AG04450 (cell line): ENCODE measurements at places on chromosomes 6 and 20.

GRCh38 chr6:5083813-5084359 lies 1.3 kb upstream of the PPP1R3G start:
- no peak for DNase-seq

DNA sequence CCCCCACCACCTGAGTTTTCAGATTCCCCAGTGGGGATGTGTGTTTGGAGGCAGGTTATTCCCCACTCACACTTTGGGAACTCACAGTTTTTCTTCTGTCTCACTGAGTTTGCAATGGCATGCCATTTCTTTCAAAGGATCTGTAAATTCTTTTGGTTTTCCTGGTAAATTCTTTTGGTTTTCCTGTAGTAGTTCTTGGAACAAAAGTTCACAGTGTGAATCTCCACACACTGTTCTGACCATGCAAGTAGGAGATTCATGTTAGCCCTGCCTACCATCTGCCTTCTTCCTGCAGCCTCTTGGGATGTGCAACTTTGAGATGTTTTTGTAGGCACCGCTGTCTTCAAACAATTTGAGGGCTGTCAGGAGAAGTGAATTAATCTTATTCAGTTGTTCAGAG lies 165.6 kb upstream of the OGFRL1 start:
- no peak for DNase-seq

- DNase-seq, result no peak
These were observed 21.4 kb downstream of the TTBK1 start for GRCh38 chr6:43264599-43265145.

GRCh38 chr20:1927217-1927616 lies 32.0 kb downstream of the SIRPA start:
- DNase-seq, result no peak

- no peak for DNase-seq
These were observed 80.4 kb upstream of the ZNF184 start for GRCh38 chr6:27553123-27553904.

GRCh38 chr20:39294137-39294725 lies 332.1 kb downstream of the DHX35 start:
- DNase-seq, result no peak

- no peak for DNase-seq
These were observed 210.1 kb upstream of the HDDC2 start for GRCh38 chr6:125511809-125512396.

- DNase-seq, result no peak
These were observed 41.5 kb downstream of the BPIFB4 start for GRCh38 chr20:33120934-33121333.

- DNase-seq, result no peak
These were observed 1053.4 kb upstream of the CITED2 start for GRCh38 chr6:140427842-140428241.

DNA sequence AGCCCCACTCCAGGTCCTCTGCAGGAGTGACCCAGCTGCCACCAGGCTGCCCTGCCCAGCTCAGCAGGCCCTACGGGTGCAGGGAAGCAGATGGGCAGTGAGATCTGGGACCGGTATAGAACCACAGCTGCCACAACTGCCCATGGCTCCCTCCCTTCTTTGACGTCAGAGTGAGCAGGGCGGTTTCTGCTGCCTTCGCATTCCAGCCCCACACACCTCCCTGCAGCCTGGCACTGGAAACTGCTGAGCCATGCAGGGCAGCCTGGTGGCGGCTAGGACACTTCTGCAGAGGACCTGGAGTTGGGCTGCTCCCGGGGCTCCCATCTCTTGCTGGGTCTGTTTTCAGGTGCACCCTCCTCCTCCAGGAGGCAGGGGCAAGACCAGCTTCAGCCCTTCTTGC lies 101.6 kb upstream of the CD93 start:
- no peak for DNase-seq

- DNase-seq, result no peak
These were observed 585 bp downstream of the PSMB9 start for GRCh38 chr6:32854376-32855178.

DNA sequence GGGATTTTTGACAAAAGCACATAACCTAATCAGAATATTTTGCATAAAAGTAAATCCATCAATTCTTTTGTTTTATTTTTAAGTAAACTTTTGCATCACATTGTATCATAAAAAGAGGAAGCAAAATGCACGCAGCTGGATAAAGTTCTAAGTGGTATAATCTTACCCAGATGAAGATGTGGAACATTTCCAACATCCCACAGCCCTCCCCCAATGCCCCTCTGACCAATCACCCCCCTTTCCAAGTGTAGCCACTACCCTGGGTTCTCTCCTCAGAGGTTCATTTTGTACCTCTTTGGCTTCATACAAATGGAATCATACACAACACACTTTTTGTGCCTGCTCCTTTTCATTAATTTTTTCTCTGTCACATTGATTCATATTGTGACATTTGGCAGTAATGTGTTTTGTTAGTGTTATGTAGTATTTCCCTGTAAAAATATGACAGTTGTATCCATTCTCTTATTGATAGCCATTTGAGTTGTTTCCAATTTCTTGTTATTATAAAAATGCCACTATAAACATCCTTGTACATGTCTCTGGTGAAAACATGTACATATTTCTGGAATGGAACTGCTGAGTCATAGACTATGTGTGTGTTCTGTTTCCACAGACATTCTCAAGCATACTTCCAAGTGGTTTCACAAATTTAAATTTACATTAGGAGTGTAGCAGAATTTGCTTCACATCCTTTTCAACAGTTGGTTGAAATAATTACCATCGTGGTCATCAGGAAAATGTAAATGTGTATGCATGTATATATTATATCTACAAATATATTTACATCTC lies 92.9 kb upstream of the SYNDIG1 start:
- peak; percentile 21 for DNase-seq

DNA sequence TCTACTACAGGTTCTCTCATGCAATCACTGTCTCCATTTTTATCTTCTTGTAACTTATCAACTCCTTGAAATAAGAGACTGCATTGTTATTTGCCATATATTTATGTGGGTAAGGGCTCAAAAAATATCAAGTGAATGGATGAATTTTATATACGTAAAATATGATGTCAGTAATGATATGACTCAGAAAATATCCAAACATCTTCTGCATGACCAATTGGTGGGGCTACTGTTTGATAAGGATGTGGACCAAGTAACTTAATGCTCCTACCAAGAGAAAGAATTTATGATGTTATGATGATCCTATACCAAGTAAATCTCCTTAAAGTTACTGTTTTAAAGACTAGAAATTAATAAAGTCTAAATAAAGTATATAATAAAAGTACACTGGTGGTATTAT lies 103.7 kb downstream of the OGFRL1 start:
- DNase-seq, result no peak

DNA sequence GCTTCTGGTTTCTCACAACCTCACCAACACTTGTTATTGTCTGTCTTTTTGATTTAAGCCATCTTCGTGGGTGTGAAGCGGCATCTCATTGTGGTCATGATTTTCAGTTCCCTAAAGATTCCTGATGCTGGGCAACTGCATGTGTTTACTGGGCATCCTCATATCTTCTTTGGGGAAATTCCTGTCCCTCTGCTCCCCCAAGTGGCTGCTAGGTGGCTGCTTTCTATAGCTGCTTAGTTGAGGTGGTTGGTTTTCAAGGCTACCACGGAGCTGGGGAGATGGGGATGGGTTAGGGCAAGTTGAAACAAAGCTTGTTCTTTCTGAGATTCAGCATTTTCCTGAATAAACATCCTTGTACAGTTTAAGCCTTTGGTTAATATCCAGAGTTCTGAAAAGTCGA lies 403.9 kb upstream of the SULF2 start:
- DNase-seq, result no peak

DNA sequence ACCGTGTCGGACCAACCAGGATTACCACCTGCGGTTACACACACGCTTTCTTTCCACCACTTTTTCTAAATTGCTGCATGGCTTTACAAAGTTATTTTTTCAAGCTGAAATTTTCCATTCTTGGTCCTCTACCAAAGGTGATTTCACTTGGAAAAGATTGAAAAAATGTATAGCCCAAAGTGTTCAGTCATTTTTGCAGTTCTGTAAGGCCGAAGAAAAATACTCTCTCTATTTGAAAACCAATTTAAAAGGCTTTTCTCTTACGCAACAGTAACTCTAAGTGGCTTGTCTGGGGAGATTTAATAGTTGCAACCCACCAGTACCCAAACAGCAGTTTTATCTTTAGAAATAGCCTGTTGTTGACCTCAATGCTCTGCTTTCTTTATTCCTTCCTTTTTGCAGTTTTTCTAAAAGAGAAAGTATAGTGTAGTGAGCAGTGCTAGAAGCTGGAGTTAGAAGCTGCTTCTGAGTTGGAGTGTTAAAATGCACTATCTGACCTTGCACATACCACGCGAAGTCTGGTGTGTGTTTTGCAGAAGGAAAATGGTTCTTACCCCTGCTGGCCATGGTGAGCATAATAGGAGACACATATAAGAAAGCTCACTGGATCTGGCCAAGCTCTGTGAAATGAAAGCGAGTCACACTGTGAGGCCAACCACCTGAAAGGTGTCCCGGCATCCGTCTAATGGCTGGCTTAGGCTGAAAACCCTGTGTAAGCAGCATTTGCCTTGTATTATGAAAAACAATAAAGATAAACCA lies 271.6 kb upstream of the PRND start:
- DNase-seq, result no peak

GRCh38 chr6:34771727-34772126 lies 14.4 kb downstream of the SNRPC start:
- peak; percentile 44 for DNase-seq

- no peak for DNase-seq
These were observed 59.9 kb upstream of the MAP3K4 start for GRCh38 chr6:160931378-160932310.

- DNase-seq, result no peak
These were observed 120.2 kb downstream of the AKAP7 start for GRCh38 chr6:131255434-131255833.

DNA sequence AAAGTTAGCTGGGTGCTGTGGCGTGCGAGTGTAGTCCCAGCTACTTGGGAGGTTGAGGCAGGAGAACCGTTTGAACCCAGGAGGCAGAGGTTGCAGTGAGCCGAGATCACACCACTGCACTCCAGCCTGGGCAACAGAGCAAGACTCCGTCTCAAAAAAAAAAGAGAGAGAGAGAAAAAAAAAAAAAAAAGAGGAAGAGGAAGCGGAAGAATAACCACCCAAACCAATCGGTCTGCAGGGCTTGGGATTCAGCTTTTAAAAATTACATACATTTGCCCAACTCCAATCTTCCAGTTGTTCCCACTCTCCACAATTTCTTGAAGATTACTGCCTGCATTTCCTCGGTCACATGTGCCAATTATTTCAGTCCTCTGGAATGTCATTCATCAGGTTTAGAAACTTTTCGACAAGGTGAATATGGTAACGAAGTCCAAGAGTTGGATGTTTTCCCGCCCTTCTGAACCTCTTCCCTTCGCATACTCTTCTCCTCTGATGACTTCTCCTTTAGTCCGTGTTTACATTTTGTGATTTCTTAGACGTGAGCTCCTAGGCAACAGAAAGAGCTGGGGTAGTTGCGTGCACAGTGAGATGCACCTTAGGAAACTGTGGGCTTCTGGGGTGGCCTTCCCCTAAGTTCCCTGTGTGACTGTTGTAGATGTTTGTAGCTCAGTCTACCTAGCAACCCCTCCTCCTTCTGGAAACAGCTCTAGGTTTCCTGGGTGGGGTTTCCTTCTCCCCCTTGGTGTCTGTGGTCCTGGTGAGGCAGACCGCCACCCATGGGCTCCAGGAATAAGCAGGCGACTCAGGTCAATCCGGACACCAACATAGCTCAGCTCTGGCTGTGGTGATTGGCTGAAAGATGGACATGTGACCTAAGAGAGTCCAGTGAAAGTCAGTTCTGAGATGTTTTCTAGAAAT lies 63.0 kb upstream of the NCOA3 start:
- DNase-seq, result no peak

- DNase-seq, result no peak
These were observed 606 bp downstream of the ID4 start for GRCh38 chr6:19837511-19838441.

DNA sequence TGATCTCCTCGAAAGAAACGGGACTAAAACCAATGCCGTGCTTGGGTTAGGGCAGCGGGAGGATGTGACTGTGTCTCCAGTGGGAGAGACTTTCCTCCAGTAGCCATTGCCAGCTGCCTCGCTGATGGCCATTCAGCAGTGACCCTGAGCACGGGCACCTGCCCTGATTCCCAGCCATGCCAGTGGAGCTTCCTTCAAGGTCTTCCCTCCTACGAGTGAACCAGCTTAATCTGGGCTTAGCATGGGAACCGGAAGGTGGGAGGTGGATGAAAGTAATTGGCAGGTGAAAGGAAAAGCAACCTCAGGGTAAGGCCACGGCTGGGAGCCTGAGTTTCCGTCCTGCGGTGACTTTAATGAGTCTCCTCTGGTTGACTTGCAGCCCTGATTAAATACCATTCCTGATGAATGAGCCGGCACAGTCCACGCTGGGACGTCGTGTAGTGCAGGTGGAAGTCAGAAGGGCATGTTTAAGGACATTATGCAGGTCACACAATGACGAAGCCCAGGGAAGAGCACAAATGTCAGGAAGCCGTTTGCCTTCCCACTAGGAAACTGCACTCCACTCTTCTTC lies 813.5 kb downstream of the QKI start:
- DNase-seq, result no peak

DNA sequence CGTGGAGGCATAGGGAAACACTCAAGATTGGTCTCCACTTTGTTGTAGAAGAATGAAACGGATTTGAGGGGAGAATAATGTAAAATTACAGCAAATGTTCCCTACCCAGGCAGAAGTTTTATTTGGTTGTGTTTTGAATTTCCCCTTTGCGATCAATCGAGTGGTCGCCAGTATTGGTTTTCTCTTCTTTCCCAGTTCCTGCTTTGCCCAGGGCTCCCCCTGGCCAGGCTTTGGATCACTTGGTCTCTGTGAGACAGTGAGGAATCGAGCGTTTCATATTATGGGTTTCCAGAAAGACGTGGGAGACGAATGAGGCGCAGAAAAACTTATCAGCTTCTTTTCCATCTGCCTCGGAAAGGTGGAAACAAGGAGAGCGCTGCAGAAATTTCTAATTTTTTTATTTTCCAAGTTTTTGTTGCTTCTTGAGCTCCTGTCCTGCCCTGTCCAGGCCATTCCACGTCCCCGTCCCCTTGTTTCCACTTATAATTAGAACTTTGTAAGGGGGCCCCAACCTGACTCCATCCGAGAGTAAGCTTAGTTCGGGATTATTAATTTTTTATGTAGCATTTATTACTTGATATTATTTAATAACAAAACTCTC lies 7.5 kb upstream of the TBX18 start:
- no peak for DNase-seq

DNA sequence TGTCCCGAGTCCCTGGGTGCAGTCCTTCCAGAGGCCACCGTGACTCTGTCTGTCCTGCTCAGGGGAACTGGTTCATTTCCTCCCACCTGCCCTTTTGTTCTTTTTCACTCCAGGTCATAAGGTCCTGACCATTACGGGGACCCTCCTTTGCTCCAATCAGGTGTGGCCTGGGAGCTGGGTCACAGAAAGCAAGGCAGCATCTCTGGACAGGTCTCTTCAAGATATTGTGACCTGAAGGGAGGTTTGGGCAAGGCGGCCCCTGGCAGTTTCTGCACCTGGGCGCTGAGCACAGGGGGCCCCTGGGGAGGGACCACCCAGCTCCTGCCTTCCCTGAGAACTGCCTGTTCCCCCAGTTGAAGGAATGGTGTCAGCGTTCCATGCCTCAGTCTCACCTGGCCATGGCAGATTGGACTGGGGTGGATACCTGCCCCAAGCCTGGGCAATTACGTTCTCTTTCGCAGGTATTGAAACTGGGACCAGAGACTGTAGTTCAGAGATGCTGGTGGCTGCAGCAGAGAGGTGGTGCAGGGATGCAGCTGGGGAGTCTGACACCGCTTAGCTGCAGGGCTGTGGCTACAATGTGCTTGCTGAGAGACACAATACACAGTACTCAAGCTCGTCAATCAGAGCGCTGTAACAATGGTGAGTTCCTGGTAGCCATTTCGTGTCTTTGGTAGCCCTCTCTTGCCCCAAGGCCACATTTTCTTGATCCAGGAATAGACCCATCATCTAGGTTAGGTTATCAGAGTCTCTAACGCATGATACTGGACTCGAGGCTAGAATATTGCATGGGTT lies 15.6 kb upstream of the NELFCD start:
- no peak for DNase-seq
